Thoracic aorta (tissue), 2 donors: ENCODE measurements at places on chromosomes 6 and 20. TPM values are rescaled to one million over a fixed set of nuclear protein-coding genes. Genes with fewer than 3 reads are reported as not detected.

RPP21 gene
- 20.8 TPM for total RNA-seq

TMC2 gene
- not detected for total RNA-seq

NMBR gene
- 0.49 TPM for total RNA-seq

ZSCAN26 gene
- total RNA-seq, result 45.0 TPM

PHF1 gene
- total RNA-seq, result 104 TPM

KIAA1755 gene
- 45.4 TPM for total RNA-seq
